ENCODE measurements at places on chromosomes 12 and 14. TPM values are rescaled to one million over a fixed set of nuclear protein-coding genes. Genes with fewer than 3 reads are reported as not detected.

GRCh38 chr12:107492393-107493134, 193.0 kb upstream of the PWP1 start:
- no peak for DNase-seq

GRCh38 chr12:94618995-94619695, 31.2 kb downstream of the TMCC3 start:
- DNase-seq = peak; percentile 98

GRCh38 chr12:27973487-27973890, 956 bp upstream of the PTHLH start:
- peak; percentile 94 for DNase-seq

GRCh38 chr12:7695566-7696197, at the start of gene GDF3:
GDF3 (minus strand) TSS chr12:7695775; CDS start chr12:7695728, 47 bp downstream.
- no peak for DNase-seq

GRCh38 chr12:53751336-53752191, at the start of gene CISTR:
CISTR (minus strand) TSS chr12:53751979.
- no peak for DNase-seq

DNA sequence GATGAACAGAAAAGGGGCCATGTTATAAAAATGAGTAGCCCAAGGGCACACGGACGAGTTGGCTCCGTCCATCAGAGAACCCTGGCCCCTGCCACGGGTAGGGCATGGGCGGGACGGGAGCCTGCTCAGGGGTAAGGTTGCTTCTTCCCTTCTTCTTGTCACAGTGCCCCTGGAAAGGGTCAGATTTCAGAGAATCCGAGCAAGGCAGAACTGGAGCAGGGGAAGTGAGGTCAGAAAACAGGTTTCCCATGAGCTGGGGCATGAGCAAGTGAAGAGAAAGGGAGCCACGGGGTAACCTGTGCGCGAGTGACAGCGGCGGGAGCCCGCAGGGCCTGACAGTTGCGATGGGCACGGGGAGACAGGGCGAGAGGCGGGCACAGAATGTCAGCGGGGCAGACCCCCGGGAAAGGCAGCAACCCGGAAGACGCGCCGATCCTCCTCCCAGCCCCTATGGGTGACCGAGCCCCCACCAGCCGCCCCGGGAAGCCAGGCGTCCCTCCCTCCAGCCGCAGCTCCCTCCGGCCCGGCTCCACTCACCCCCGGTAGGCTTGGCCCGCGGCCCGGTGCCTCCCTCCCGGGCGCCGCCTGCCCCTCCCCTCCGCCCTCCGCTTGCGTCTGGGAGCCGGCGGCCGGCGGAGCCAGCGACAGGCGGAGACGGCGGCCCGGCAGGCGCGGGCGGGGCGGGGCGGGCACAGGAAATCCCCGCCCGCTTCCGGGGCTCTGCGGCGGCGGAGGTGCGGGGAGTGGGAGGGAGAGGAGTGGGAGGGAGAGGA, at the start of gene ZNF641:
Gene ZNF641 (minus strand): TSS at position 671 of the 773 bp plus-strand sequence. CDS start 2,829 bp downstream, outside the sequence.
- peak; percentile 81 for DNase-seq

GRCh38 chr12:69922999-69923398, 98.0 kb downstream of the MYRFL start:
- no peak for DNase-seq

GRCh38 chr12:26133521-26133920, 8.7 kb upstream of the BHLHE41 start:
- no peak for DNase-seq

GRCh38 chr12:3213768-3214167, 136.6 kb downstream of the TSPAN9 start:
- no peak for DNase-seq

- peak; percentile 41 for DNase-seq
Observed at GRCh38 chr12:54932691-54933090, 51.9 kb downstream of the TESPA1 start.

DNA sequence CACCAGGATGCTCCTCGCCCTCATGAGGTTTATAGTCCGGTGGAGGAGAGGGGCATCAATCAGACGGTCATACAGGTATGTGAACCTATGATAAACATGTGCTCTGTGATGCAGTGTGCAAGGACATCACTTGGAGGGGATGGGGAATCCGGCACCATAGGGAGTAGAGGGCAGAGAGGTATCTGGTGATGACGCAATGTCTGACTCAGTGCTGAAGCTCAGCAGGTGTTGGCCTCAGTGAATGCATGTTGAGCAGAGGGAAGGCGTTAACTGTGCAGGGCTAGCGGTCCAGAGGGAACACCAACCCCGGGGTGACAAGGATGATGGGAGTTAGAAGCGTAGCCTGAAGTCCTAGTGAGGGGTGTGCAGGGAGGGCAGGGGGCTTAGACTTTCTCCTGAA, 200.9 kb downstream of the TMEM132C start:
- DNase-seq = no peak

DNA sequence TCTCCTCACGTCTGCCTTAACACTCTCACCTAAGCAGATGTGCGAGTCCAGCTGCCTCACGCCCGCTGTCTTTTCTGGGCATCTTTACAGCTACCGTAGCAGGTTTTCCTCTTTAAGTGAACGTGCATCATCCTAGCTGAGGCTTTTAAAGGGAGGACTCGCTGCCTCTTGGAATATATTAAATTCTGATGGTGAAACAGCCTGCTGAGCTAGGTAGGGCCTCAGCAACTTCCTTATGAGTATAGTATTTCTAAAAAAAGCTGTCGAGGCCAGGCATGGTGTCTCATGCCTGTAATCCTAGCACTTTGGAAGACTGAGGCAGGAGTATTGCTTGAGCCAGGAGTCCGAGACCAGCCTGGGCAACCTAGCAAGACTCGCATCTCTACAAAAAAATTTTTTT, 32.2 kb downstream of the TESC start:
- DNase-seq = no peak

GRCh38 chr14:75476274-75476995, 45.8 kb upstream of the BATF start:
- DNase-seq = no peak

DNA sequence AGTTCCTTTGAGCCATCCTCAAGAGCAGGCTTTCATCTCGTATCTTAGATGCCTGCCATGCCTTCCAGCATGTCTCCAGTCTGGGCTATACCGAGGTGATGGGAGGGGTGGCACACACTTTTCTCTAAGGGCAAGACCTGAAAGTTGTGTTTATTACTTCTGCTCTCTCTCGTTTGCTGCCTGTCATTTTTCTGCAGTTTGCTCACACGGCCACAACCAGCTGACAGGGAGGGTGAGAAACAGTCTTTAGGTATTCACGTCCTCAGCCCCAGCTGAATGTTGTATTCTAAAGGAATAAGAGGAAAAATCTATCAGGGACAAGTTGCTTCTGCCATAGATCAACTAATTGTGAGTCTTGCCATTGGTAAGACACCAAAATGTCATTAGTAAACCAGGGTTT, 88.0 kb downstream of the TMTC2 start:
- no peak for DNase-seq

GRCh38 chr12:104638851-104639240, 182.1 kb downstream of the CHST11 start:
- DNase-seq = no peak

GRCh38 chr14:50360851-50361250, 35.8 kb downstream of the CDKL1 start:
- peak; percentile 86 for DNase-seq

DNA sequence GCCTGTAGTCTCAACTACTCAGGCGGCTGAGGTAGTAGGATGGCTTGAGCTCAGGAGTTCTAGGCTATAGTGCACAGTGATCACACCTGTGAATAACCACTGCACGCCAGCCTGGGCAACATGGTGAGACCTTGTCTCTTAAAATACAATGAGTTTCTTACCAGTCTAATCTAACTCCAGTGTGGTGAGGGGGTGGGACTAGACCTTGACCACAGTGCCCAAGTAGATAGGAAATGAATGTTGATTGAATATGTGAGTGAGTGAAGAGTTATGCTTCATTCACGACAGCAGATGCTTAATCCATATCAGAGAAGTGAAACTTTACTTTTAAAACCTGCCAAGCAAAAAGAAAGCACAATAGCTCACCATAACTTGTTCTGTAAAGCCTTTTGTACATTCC, 11.2 kb upstream of the AK7 start:
- DNase-seq = no peak

- no peak for DNase-seq
Observed at GRCh38 chr12:70002097-70002911, 177.3 kb downstream of the MYRFL start.

DNA sequence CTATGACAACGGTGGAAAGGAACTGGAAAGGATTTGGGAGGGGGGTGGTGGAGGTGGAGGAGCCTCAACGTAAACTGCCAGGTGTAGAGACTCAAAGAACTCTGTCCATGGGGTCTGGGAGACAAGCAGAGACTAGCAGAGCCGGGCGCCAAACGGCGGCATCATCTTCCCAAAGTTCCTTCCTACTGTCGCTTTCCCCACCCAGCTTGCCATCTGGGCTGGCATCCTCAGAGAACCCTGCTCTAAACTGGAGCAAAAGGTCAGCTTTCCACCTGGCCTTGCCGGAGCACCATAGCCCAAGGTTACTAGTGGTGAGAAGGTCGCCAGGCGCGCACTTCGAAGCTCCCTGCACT, 4.0 kb upstream of the IRF2BPL start:
- DNase-seq = no peak

GRCh38 chr14:105430042-105430441, 10.4 kb downstream of the MTA1 start:
- DNase-seq = no peak

DNA sequence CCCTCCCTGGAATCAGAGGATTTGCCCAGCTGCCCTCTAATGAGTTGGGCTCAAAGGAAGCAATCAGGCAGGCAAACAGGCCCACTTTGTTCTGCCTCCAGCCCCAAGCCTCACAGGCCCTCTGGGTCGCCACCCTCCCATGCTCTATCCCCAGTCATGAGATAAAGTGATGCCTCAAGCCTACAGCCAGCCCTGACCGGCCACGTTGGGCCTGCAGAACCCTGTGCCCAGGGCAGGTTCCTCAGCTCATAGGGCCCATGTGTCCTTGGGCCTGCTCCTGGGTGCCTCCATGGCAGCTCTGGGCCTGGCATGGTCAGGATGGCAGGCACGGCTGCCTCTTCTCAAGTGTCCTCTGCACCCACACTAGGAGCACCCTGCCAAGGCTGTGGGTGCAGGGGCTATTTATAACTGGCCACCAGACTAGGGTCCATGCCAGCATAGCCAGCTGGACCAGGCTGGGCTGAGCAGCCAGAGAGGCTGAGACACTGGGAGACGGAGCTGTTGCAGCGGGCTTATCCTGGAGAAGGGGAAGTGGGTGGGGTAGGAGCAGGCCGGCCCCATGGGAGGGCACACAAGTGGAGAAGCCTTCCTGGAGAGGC, 20.2 kb downstream of the HDAC7 start:
- DNase-seq = no peak

- peak; percentile 96 for DNase-seq
Observed at GRCh38 chr14:55446833-55447232, 6.4 kb upstream of the TBPL2 start.

VAMP1 gene
- total RNA-seq = 9.3 TPM

ALX1 gene
- not detected for total RNA-seq

RPL10L gene
- not detected for total RNA-seq

TAS2R43 gene
- total RNA-seq = not detected

KRT2 gene
- 0.23 TPM for total RNA-seq

CPNE6 gene
- total RNA-seq = not detected

GLS2 gene
- 7.3 TPM for total RNA-seq

SLC2A3 gene
- total RNA-seq = not detected

PLA2G1B gene
- not detected for total RNA-seq
